Activated T-cell treated with anti-CD3 and anti-CD28 coated beads, Interleukin-2, amount 50 U/mL, for 72 hours (primary cell): ENCODE measurements at places on chromosomes 16 and 17. TPM values are rescaled to one million over a fixed set of nuclear protein-coding genes. Genes with fewer than 3 reads are reported as not detected.
A peak's percentile ranks its signal among the peaks of the same experiment; 100 is the strongest.

DNA sequence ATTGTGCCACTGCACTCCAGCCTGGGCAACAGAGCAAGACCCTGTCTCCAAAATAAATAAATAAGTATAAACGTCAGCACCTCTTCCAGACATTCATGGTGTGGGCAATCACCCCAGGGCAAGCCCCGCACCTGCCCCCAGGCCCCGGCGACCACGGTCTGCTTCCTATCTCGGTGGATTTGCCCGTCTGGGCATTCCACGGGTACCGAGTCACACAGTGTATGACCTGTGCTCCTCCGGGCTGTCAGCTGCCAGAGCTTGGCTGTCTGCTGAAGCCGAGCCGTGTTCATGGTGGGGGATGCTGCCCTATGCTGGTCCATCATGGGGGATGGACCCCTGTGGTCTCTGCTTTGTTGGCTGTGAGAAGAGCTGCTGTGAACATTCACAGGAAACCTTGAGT, 15.4 kb downstream of the CYBC1 start:
- H3K36me3 ChIP-seq: no peaks in the 10 kb centered on the region
- no peak overlapping the region for H3K27ac ChIP-seq
- peaks cover 10% of the 10 kb centered on the region for H3K4me1 ChIP-seq
- DNase-seq: no peak
- H3K4me3 ChIP-seq: no peak overlapping the region
- no peaks in the 10 kb centered on the region for H3K27me3 ChIP-seq

The UBFD1 gene
- total RNA-seq: 63.4 TPM

DNA sequence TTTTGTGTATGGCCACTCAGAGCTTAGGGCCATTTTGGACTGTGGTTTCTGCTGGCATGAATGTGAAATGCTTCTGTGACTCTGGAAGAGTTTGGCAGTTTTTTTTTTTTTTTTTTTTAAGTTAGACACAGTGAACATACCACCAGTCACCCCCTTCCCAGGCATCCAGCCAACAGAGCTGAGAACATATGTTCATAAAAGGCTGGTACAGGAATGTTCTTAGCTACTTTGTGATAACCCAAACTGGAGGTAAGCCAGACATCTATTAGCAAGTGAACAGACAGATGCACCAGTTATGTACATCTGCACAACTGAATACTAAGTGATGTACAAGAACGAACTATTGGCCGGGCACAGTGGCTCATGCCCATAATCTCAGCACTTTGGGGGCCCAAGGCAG, 92.7 kb downstream of the ABCC1 start:
- H3K36me3 ChIP-seq: peaks cover 50% of the 10 kb centered on the region
- no peak overlapping the region for H3K4me3 ChIP-seq
- peak overlapping the region; percentile 35 for H3K27ac ChIP-seq

GRCh38 chr17:62343764-62344270, 36.5 kb upstream of the EFCAB3 start:
- H3K4me1 ChIP-seq: no peaks in the 10 kb centered on the region
- peaks cover 40% of the 10 kb centered on the region for H3K27me3 ChIP-seq
- no peak for DNase-seq

The GUCY2D gene
- 0.34 TPM for total RNA-seq

DNA sequence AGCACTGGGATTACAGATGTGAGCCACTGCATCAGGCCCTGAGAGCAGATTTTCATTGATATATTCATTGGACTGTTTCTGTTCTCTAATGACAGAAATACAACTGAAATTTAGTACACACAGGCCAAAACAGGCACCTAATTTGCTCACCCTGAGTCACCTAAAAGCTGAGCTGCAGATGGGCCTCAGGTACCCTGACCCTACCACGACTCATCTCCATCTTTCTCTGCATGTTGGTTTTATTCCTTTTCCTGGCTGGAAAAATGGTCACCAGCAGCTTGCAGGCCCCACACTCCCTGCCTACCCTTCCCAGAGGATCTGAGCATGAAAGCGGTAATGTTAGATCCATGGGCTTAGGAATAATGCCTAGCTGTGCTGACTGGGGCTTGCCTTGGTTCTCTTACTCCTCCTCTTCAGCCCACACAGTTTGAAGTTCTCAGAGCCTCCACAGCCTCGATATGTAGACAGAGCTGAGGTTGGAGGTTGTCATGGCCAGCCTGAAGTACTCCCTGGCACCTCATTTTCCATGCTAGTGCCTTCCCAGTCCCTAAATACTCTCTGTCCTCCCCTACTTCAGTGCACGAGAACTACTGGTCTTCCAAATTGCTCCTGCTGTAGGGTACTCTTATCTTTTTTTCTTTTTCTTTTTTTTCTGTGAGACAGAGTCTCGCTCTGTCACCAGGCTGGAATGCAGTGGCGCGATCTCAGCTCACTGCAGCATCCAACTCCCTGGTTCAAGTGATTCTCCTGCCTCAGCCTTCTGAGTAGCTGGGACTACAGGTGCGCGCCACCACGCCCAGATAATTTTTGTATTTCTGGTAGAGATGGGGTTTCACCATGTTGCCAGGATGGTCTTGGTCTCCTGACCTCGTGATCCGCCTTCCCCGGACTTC, 51.1 kb downstream of the CENPV start:
- peaks cover 5% of the 10 kb centered on the region for H3K4me1 ChIP-seq
- no peak overlapping the region for H3K4me3 ChIP-seq
- peak overlapping the region; percentile 22 for H3K27ac ChIP-seq
- H3K36me3 ChIP-seq: no peaks in the 10 kb centered on the region
- H3K27me3 ChIP-seq: no peaks in the 10 kb centered on the region

GRCh38 chr17:69577098-69577497, 162.6 kb downstream of the MAP2K6 start:
- no peak for DNase-seq
- H3K4me3 ChIP-seq: no peak overlapping the region
- peaks cover 22% of the 10 kb centered on the region for H3K27me3 ChIP-seq

- H3K4me1 ChIP-seq: peaks cover 41% of the 10 kb centered on the region
- peaks cover 30% of the 10 kb centered on the region for H3K36me3 ChIP-seq
- peak overlapping the region; percentile 71 for H3K27ac ChIP-seq
- no peak for DNase-seq
- peak overlapping the region; percentile 93 for H3K4me3 ChIP-seq
Measured at GRCh38 chr17:77667478-77667877, 291.0 kb upstream of the TNRC6C start.

- H3K4me3 ChIP-seq: peak overlapping the region; percentile 70
- H3K36me3 ChIP-seq: peaks cover 30% of the 10 kb centered on the region
- peak overlapping the region; percentile 37 for H3K27ac ChIP-seq
- peaks cover 59% of the 10 kb centered on the region for H3K4me1 ChIP-seq
- H3K27me3 ChIP-seq: no peaks in the 10 kb centered on the region
Measured at GRCh38 chr16:89563639-89564392, 3.3 kb downstream of the RPL13 start.

The USP6 gene
- total RNA-seq: 0.19 TPM

DNA sequence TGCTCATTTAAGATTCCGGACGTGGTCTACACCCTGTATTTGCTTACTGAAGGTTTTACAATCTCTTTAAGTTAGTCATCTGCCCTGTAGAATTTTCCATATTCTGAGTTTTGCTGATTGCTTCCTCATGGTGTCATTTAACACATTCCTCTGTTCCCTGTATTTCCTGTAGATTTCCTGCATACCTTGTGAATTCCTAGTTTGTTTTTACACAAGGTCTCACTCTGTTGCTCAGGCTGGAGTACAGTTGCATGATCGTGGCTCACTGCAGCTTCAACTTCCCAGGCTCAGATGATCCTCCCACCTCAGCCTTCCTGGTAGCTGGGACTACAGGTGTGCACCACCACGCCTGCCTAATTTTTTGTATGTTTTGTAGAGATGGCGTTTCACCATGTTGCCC, 66.8 kb downstream of the CMIP start:
- no peaks in the 10 kb centered on the region for H3K27me3 ChIP-seq
- DNase-seq: no peak
- peak overlapping the region; percentile 9 for H3K27ac ChIP-seq
- H3K36me3 ChIP-seq: peaks cover 1% of the 10 kb centered on the region
- peaks cover 7% of the 10 kb centered on the region for H3K4me1 ChIP-seq

GRCh38 chr16:9042964-9043680, 48.3 kb upstream of the HAPSTR1 start:
- H3K27me3 ChIP-seq: no peaks in the 10 kb centered on the region
- no peak overlapping the region for H3K4me3 ChIP-seq
- H3K27ac ChIP-seq: no peak overlapping the region
- peaks cover 31% of the 10 kb centered on the region for H3K4me1 ChIP-seq

DNA sequence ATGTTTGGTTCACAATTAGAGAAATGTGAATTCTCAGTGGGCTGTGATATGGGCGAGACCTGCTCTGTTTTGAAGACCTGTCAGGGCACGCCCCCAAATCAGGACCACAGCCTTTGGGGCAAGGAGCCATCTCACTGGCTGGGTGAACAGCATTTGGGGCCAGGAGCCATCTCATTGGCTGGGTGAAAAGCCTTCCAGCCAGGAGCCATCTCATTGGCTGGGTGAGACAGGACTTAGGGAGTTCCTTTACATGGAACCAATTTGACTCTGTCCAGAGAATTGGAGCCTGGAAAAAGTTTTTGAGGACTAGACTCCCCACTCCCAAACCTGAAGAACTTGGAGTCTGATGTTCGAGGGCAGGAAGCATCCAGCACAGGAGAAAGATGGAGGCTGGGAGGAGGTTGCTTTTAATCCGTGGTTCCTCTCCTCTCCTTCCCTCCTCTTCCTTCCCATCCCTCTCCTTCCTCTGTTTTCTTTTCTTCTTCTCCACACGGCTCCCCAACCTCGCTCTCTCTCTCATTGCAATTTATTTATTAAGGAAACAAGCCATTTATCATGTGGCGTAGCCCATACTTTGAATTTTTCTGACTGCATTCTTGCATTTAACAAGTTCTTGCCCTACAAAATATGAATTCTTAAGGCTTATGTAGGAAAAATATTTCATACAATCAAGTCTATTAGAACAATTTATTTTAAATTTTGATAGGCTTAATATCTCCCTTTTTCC, 19.7 kb downstream of the FOXL1 start:
- H3K4me3 ChIP-seq: no peak overlapping the region
- H3K27ac ChIP-seq: no peak overlapping the region
- no peak for DNase-seq
- H3K36me3 ChIP-seq: no peaks in the 10 kb centered on the region

DNA sequence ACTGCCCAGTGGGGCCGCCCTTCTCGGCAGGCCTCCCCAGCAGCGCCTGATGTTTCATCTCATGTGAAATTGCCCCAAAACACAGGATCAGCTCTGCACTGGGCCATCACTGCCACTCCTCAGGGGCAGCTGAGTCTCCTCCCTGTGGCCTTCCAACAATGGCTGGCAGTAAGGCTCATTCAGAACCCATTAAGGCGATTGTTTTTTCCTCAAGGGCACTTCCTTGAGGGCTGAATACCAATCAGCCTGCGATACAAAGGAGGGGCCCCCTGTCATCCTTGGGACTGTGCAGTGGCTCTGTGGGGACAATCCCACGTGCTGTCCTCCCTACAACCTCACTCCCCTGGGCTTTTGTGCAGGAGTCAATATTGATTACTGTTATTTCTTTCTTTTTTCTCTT, 47.5 kb downstream of the XYLT1 start:
- no peak overlapping the region for H3K4me3 ChIP-seq
- no peaks in the 10 kb centered on the region for H3K27me3 ChIP-seq
- DNase-seq: no peak
- H3K36me3 ChIP-seq: no peaks in the 10 kb centered on the region
- peaks cover 5% of the 10 kb centered on the region for H3K4me1 ChIP-seq

- H3K27me3 ChIP-seq: no peaks in the 10 kb centered on the region
- H3K36me3 ChIP-seq: peaks cover 17% of the 10 kb centered on the region
- H3K27ac ChIP-seq: peak overlapping the region; percentile 54
Measured at GRCh38 chr16:78915811-78916345, 684.7 kb downstream of the MAF start.

- no peaks in the 10 kb centered on the region for H3K36me3 ChIP-seq
- peaks cover 11% of the 10 kb centered on the region for H3K4me1 ChIP-seq
- peaks cover 47% of the 10 kb centered on the region for H3K27me3 ChIP-seq
- H3K27ac ChIP-seq: no peak overlapping the region
- H3K4me3 ChIP-seq: peak overlapping the region; percentile 78
Measured at GRCh38 chr17:44830359-44831288, 537 bp upstream of the GJC1 start.

The SLC13A2 gene
- not detected for total RNA-seq

DNA sequence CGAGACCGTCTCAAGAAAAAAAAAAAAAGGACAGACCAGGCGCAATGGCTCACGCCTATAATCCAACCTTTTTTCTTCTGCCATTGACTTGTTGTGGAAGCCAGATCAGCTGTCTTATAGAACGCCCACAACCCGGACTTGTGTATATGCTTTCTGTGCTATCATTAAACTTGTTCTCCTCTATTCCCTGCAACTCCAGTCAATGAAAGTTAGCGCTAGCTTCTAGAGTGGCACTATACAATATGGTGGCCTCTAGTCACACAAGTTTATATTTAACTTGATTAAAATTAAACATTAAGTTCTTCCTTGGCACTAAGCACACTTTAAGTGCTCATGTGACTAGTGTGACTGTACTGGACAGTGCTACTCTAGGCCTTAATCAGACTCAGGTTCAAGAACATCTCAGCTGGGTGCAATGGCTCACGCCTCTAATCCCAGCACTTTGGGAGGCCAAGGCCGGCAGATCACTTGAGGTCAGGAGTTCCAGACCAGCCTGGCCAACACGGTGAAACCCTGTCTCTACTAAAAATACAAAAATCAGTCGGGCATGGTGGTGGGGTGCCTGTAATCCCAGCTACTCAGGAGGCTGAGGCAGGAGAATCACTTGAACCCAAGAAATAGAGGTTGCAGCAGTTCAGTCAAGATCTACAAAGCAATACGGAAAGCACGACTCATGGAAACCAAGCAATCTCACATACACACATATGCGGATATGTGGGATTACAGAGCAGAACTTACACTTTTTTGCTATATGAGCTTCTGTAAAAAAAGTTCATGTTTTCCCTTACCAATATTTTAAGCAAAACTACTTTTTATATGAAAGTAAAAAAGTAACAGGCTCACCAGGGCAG, 18.8 kb upstream of the GLG1 start:
- peaks cover 14% of the 10 kb centered on the region for H3K36me3 ChIP-seq
- DNase-seq: peak; percentile 42
- H3K27ac ChIP-seq: peak overlapping the region; percentile 95
- H3K4me1 ChIP-seq: peaks cover 62% of the 10 kb centered on the region
- peak overlapping the region; percentile 87 for H3K4me3 ChIP-seq

DNA sequence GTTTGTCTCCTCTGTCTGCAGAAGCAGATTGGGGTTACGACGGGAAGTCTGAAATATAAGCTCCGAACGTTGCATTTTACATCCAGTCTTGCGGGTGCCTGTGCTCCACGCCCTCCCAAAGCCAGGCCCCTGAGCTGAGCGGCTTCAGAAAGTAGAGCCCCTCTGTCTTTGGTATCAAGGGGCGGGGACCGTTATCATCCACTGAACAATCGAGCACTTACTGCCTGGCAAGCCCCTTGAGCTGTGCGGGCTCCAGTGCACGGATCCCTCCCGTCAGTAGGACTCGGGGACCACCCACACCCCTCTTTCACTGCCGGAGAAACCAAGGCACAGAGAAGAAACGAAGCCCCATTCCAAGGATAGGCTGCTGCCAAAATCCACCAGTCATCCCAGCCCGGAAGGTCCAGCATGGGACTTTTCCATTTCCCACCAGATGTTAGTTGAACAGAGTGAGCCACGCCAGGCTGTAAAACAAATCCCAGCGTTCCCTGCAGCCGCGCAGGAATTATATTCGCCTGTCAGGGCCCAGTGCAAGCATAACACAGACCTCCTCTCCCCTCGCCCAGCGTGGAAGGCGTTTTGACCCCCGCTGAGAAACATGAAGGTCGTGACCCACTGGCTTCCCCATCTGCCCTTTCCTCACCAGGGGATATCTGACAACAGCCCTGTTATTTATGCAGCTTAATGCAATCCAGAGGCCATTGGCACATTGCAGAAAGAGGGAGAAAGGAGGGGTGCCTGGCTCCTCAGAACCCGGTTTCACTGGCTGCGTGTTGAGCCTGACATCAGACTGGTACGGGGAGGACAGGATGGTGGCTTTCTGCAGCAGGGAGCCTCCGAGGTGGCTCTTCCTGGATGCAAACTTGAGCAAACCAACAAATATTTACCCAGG, 212.2 kb upstream of the FOXF1 start:
- peaks cover 72% of the 10 kb centered on the region for H3K27me3 ChIP-seq

- H3K27me3 ChIP-seq: peaks cover 35% of the 10 kb centered on the region
- H3K4me3 ChIP-seq: no peak overlapping the region
Measured at GRCh38 chr17:45918241-45918745, 23.9 kb downstream of the MAPT start.

The SYT17 gene
- 0.39 TPM for total RNA-seq

The ESRP2 gene
- 0.31 TPM for total RNA-seq
